ENCODE measurements at places on chromosomes 6 and 20.

DNA sequence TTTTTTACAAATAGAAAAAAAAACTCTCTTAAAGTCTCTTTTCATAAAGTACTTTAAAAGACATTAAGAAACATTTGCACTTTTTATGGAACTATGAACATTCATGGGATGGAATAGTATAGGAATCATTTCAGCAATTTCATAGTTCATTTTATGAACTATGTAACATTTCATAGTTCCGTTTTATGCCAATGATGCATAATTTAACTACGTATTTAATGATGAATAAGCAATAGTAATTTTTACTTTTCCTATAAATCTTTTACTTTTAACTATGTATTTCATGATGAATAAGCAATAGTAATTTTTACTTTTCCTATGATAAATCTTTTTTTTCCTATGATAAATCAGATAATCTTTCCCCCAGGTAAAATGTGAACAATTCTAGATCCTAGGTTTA, 47.7 kb downstream of the FAM184A start:
- DNase-seq = no peak

DNA sequence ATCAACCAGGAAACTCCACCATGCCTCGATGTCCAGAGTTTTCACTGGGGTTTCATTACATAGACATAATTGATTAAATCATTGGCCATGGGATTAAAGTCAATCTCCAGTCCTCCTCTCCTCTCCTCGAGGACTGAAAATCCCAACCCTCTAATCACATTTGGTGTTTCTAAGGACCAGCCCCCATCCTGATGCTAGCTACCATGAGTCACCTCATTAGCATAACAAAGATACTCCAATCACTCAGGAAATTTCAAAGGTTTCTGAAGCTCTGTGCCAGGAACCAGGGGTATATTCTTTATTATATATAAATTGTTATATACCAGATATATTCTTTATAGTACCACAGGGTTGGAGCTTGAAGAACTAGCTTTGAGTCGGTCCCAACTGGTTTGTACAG, 212.9 kb upstream of the PRND start:
- DNase-seq = no peak

DNA sequence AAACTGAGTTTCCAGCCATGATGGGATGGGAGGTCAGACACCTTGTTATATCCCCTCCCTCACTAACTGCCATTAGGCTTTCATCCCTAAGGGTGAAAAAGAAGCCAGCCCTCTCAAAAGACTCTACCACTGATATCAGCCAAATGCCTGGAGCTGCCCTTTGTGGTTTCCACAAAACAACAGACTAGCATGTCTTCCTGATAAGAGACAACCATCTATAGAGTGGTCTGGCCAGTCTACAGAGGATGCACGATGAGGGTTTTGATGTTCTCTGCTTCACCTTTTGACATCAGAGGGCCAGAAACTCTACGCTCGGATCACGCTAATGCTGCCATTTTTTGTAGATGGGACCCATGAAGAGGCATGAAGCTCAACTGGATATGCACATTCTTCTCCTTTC, 61.7 kb upstream of the ARHGAP18 start:
- no peak for DNase-seq

- DNase-seq = no peak
Measured at GRCh38 chr20:57034001-57034400, 232.4 kb downstream of the BMP7 start.

DNA sequence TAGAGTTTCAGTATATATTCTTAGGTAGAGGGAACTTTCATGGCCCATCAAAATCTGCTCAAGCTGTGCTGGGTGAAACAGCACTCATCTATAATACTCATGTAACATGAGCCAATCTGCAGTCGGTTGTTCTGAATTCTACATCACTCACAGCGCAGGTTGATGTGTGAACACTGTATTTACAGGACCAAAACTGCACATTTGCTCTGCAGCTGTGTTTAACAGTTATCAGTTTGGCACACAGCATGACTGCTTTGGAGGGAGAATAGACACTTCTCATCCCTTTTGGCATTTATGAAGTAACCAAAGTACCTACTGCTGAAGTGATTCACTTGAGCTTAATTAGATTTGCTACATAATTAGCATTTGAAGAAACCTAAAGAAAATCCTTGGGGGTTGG, 225.1 kb downstream of the BCKDHB start:
- no peak for DNase-seq
